ENCODE measurements at places on chromosomes 11 and 22. TPM values are rescaled to one million over a fixed set of nuclear protein-coding genes. Genes with fewer than 3 reads are reported as not detected.

DNA sequence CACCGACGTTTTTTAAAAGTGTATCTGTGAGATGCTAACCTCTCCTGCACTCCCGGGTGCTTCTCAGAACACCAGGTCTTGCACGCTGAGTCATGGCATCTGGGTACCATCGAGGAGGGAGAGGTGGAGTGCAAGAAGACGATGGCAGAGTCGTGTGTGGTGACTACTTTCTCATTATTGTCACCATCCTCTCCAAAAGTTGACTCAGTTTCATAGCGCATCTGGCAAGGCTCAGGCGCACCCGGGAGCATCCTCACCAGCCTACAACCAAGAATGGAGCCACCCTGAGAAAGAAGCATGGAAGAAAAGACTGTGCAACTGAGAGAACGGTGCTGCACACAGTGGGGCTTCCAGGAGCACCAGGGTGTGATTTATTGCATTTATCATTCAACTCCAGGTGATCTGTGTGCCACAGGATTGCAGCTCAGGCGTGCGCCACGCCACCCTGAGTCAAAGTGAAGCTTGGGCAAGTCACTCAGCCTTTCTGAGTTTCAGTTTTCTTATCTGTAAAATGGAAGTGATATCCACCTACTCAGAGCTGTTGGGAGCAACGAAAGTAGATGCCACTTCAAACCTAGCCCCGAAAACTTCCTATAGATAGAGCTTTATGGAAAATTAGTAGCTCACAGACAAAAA lies 65.4 kb downstream of the LINC01488 start:
- no peak for DNase-seq

DNA sequence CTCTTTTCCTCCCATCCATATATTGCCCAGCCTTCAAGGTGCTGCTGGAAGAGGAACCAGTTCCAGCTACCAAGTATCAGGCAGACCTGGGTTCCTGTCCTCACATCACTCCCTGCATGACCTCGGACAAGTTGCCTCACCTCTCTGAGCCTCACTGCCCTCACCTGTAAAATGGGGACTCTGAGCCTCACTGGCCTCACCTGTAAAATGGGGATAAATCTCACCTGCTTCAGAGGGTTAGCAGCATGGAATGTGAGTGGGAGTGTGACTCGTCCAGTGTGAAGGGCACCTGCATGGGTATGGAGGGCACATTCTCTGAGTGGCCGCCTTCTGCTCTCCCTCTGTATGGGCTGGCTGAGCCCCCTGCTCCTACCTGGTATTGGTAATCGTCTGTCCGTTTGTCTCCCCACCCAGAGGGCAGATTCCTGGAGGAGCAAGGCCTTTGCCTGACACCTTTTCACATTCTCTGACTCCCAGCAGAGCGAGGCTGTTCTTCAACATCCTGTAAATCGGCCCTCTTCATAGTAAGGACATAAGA lies 3.7 kb downstream of the GRIK4 start:
- no peak for DNase-seq

GRCh38 chr11:84819128-84819527 lies 808.0 kb downstream of the DLG2 start:
- DNase-seq = no peak

UBQLN3 gene
- total RNA-seq = not detected

- no peak for DNase-seq
Measured at GRCh38 chr11:43921561-43922294, 20.7 kb upstream of the C11orf96 start.

DNA sequence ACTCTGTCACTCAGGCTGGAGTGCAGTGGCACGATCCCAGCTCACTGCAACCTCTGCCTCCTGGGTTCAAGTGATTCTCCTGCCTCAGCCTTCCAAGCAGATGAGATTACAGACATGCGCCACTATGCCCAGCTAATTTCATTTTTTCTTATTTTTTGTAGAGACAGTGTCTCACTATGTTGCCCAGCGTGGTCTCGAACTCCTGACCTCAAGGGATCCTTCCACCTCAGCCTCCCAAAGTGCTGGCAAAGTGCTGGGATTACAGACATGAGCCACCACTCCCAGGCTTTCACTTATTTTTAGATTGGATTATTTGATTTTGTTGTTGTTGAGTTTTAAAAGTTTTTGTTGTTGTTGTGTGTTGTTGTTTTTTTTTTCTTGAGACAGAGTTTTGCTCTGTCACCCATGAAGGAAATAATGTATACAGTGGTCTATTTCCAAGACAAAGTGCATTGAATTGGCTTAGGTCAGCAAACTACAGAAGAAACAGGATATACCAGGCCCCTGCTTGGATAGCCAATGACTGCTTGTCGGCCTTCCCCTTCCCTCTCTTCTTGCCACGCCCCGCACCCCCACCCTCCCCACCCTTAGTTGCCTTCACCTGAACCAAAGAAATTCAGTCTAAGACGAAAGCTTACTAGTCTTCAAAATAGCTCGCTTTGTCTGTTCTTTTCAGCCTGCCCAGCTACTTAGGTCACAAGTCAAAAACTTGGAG lies 91.8 kb upstream of the CLDN5 start:
- no peak for DNase-seq

APOA4 gene
- not detected for total RNA-seq

- peak; percentile 37 for DNase-seq
Measured at GRCh38 chr11:43419460-43419859, 60.7 kb downstream of the TTC17 start.

MMP10 gene
- total RNA-seq = not detected

- DNase-seq = peak; percentile 25
Measured at GRCh38 chr22:36510966-36511881, 4.4 kb upstream of the FOXRED2 start.

DNA sequence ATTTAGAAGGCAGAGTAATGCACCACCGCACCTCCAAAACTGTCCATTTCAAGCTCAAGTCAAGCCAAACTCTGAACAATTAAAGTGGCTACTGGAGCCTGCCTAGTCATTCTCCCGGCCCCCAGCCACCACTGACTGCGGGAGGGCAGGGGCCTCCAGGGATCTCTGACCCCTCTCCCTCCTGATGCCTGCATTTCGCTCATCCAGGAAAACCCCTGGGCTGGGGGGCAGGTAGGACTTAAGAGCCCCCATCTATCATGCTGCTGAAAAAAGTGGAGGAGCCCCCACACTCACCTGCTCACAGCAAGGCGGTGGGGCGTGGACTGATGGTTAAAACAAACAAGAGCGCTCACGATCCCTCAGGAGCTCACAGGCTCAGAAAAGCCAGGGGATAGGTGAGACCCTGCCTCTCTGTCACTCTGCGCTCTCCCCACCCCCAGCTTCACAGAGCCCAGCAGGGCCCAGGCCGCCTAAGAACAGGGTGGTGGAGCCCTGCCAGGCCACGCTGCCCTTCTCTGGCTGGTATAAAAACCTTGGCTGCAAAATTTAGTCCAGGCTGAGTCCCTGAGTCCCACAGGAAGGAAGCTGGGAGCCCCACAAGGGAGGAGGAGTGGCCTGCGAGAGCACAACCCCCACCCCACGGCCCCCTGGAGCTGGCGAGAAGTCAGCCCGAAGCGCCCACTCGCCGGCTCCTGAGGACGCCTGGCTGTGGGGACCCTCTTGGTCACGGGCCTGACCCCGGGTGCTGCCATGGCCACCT lies 21.0 kb upstream of the MOB2 start:
- no peak for DNase-seq

GRCh38 chr11:103051981-103052380 lies 40.0 kb downstream of the DCUN1D5 start:
- no peak for DNase-seq

IGLL1 gene
- not detected for total RNA-seq

- DNase-seq = no peak
Measured at GRCh38 chr11:3050386-3051195, 6.6 kb downstream of the CARS1 start.

OR8G5 gene
- not detected for total RNA-seq

OR5B21 gene
- not detected for total RNA-seq

DNA sequence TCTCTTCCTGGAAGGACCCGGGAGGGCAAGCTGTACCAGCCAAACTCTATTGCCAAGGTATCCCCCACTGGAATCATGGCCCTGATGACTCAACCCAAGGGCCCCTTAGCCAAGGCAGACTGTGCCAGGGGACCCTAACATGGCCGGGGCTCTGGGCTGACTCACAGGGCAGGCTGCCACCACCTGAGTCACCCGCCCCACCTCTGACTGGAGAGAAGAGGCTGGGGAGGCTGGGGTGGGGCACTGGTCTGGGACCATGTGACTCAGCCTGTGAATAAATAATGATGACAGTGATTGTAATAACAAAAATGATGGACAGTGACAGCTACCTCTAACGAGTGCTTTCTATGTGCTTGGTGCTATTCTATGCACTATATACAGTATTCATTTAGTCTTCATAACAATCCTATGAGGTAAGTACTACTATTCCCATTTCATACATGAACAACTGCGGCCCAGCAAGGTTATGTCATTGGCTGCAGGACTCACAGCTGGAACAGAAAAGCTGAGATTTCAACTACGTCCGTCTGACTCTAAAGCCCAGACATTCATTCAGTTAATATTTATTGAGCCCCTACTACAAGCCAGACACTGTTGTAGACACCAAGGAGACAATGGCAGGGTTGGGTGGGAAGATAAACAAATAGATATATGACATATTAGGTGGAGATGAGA lies 84.2 kb downstream of the FBXO7 start:
- DNase-seq = no peak

DNA sequence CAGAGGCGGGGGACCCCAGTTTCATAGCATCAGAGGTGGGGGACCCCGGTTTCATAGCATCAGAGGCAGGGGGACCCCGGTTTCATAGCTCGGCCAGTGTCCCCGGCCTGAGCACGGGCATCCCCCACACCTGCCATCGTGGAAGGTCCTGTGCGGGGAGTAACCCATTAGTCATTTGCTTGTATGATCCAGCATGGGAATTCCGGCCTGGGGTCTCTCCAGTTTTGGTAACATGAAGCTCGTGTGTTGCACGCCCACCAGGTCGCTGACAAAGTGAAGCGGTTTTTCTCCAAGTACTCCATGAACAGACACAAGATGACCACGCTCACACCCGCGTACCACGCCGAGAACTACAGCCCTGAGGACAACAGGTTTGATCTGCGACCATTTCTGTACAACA lies 29.0 kb upstream of the KRTAP5-7 start:
- no peak for DNase-seq

DNA sequence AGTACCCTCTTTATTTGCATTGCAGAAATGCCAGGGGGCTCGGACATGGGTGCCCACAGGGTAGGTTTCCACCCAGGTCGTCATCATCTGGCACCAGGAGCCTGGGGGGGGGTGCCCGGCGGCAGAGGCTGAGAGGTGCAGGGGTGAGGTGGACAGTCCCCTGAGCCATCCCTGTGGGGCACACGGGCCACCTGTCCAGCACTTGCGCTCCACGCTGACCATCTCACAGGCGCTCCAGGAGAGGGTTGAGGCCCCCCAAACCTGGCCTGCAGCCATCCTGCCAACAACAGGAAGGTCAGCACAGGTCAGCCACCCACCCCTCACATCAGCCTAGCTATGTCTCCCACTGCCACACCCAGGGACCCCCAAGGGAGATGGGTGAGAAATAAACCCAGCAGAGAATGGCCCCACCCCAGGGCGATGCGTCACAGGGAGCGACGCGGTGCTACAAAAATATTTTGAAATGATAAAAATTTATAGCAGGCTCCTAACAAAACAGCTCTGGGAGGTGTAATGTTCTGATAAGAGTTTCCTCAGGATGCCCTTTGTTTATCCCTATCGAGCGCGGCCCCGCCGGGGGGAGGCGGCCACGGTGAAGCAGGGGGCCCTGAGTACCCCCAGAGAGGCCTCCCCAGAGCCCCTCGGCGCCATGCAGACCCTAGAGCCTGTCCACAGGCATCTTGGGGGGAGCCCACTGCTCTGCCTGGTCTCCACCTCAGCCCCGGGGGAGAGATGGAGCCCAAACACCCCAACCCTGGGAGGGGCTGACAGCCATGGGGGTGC lies 21.0 kb upstream of the GNB1L start:
- peak; percentile 2 for DNase-seq

JAML gene
- total RNA-seq = 26.7 TPM

DNA sequence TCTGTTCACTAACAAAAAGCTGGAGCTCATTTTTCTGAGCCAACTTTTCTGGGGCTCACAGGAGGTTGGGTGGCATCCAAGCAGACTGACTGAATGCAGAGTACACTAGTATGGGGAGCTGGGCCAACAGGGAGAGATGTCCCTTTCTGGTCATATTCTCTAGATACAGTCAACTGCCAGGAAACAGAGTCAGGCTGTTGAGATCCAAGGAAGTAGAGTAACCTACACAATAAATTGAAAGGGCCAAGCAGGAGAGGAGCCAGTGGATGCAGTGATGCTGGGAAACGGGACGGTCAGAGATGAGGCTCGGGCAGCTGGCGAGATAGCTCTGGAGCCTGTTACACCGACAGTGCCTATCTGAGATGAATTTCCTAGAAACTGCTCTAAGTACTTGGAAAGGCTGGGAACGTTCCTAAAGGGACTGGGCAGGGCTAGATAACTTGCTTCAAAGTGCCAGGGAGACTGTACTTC lies 71.1 kb downstream of the LARGE2 start:
- DNase-seq = no peak

GRCh38 chr22:30190574-30190973 lies 56.0 kb downstream of the LIF start:
- DNase-seq = no peak

DNA sequence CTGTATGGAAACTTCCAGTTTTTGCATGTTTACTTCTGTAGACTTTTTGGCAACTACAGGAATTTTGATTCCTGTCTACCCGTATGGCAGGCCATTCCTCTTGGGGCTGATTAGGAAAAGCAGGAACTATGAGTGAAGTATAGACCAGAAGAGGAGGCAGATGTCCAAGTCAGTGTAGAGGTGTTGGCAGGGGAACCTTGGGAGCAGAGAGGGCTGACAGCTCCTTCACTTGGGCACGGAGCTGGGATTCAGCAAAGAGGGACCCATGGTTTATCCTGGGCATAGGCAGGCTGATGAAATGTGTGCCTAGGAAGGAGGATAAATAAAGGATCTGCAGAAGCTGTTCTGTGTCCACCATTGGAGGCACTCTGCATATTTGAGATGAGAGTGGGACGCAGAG lies 33.1 kb downstream of the TREH start:
- DNase-seq = no peak

- no peak for DNase-seq
Measured at GRCh38 chr11:10307022-10307399, 2.1 kb downstream of the ADM start.

TUBA8 gene
- total RNA-seq = 0.47 TPM
